Right atrium auricular region (tissue), 2 donors: ENCODE measurements at places on chromosomes 3 and 15.

GRCh38 chr15:76669521-76670207 lies 235.5 kb downstream of the SCAPER start:
- DNase-seq = no peak

DNA sequence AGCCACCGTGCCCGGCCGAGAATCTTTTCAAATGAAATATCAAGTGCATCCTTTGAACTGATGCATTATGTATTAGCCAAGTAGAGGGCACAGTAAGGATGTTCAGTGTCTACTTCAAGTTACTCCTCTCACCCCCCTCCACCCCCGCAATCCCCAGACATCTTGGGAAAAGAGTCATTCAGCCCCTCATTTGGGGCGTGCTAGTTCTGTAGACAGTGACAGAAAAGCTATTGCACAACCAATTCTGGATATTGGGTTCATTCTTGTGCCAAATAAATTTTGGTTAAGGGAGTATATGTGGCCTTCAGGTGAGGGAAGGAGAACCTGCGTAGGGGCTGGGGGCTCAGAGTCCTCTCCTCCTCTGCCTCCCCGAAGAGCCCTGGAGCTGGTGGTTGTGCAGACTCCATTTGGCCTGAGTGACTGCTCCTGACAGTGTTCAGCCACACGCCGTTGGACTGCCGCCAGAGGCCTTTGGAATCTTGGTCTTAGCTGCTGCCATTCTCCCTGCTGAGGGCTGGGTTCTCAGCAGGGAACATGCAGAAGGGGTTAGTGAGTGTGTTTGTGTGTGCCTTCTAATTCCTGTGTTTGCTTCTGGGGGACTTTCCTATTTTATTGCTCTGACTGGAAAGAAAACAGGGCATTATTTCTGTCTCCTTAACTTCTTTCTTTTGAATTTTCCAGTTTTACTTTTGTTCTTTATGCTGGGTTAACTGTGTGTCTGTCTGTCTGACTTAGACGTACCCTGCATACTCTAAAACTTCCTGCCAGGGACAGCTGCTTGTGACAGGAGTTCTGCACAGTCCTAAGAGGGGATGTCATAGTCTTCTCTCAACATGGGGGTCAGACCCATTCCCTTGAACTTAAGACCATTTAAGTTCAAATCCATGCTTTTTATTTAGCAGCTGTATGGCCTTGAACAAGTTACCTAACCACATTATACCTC lies 21.0 kb downstream of the RARB start:
- peak; percentile 90 for DNase-seq

DNA sequence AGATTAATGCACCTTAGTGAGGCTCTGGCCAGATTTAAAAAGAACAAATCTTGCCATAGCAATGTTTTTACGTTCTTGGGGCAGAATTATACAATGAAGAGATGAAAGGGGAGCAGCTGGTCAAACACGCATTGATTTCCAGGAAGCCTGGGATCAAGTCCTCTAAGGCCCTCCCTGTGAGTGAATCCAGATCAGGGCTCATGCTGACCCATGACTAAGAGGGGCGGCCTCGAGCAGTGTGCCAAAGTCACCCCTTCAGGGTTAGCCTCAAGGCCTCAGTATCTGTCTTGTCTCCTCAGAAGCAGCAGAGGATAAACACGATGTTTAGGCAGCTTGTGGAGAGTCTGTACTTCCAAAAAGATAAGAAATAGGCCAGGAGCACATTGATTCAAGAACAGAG lies 9.3 kb upstream of the RBP1 start:
- no peak for DNase-seq

DNA sequence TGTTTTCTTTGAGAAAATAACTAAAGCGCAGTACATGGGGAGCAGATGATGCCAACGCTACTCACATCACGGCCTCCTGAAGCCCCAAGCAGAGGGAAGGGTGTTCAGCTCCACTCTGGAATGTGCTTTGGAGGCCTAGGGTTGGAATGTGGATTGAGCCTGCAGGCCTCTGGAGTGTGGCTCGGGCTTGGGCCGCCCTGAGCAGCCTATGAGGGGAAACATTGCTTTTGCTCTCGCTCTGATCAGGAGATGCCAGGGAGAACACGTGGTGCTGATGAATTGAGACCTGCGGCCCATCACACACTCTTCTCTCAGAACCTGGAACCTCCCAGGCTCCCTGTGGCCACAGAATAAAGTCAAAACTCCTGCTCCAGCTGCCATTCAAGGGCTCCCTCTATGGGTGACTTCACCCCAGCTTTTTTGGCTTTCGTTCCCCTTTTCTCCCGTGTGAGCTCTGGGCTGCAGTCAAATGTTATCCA lies 23.3 kb downstream of the CCDC13 start:
- DNase-seq = no peak

DNA sequence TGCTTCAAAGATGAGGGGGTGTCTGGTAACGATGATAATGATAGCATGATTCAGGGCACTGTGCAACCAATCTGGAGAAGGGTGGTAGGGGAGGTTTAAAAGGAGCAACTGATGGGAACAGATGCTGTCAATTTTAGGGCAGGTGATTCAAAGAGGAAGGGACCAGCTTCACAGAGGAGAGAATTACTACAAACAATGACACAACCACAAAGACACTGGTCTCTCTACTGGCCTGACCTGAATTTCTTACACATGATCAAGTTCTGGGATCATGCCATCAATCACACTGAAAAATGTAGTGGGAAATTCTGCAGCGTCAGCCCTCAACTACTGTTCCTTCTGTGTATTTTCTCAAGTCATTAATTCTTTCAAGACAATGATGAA lies 2.6 kb upstream of the CDV3 start:
- peak; percentile 44 for DNase-seq

DNA sequence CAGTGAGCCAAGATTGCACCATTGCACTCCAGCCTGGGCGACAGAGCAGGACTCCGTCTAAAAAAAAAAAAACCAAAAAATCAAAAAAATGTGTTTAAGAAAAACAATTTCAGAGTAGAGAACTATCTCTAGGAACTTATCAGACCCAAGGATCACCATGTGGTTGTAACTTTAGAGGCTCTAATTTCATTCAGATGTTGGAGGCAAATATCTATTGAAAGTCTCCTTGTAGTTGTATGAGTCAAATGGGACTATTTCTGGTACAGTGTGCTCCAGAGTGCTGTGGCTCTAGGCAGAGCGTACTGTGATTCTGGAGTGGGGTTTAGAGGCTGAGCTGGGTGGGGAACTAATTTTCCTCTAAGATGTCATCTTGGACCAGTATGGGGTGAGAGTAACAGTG lies 398.7 kb downstream of the SHQ1 start:
- no peak for DNase-seq

DNA sequence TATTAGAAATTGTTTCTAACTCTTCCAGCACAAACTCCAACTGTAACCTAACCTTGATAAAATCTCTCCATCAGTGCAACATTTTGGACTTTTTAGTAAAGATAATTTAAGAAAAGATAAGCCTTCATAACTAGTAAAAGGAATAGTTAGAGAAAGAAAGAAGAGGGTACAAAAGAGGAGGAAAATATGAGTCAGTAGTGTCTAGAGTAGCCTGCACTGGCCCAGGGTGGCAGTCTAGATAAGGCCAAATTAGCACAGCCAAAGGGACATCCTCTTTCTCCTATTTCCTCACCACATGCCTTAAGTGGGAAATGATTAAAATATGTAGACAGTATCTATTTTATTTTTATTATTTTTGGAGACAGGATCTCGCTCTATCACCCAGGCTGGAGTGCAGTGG lies 3.7 kb downstream of the PROS1 start:
- no peak for DNase-seq

DNA sequence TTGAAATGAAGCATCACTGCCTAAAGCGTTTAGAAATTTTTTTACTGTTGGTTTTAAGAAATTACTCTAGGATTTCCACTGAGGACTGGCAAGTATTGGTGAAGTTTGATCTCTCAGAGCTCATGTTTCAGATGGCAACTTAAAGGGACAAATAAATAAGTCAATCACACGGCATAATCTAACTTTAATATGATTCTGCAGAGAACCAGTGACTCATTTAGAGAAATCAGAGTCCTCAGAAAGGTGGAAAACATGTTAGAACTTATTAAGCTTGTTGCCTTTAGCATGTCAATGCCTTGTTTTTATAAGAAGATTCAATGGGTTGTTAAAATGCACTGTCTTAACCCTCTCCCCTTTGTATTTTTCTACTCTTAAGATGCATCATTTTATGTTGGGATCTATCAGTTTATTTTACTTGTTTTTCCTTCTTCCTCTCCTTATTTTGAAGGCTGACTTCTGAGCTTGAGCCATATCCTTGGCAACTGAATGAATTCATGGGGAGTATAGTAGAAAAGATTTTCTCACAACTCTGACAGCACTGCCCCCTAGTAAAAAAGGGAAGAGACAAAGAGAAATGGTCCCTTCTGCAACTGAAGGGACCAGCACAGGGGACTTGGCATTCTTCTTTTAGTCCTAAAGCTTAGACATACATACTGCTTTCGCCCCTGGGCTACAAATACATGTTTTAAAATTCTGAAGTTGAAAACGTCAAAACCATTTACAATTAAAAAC lies 431.2 kb downstream of the LPP start:
- DNase-seq = no peak

GRCh38 chr3:59115364-59116232 lies 65.8 kb upstream of the CFAP20DC start:
- no peak for DNase-seq

DNA sequence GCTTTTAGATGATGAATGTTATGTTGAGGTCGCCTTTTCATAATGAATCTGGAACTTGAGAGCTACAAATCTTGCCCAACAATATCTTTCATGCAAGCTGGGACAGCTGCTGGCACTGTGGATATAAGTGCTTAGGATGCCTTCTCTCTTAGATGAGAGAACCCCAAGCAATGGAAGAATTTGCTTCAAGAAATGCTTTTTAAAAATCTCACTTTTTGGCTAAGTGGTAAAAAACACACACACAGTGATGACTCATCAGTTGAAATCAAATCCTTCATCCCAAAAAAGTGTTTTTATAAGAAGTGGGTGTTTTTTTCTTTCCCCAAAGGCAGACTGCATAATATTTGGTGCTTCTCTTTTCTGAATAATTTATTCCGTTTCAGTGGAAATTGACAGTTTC lies 38.4 kb upstream of the GALNT15 start:
- no peak for DNase-seq

- no peak for DNase-seq
These were observed 9.1 kb upstream of the SLC9C1 start for GRCh38 chr3:112302881-112303763.

DNA sequence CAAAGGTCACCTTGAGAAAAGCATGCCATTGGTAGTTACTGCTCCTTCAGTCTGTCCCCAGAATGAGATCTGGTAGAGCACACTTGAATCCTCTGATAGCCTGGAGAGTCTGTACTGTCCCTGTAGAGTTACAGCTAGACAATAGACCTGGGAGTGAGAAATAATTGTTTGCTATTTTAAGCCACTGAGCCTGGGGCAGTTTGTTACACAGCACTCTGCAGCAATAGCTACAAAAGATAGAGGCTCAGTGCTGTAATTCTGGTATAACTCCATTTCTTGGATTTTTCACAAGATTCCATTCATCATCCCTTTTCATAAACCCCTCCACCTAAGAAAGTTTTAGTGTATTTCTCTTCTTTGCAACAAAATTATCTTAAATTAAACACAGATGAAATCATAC lies 242.7 kb upstream of the ARRDC4 start:
- DNase-seq = no peak

DNA sequence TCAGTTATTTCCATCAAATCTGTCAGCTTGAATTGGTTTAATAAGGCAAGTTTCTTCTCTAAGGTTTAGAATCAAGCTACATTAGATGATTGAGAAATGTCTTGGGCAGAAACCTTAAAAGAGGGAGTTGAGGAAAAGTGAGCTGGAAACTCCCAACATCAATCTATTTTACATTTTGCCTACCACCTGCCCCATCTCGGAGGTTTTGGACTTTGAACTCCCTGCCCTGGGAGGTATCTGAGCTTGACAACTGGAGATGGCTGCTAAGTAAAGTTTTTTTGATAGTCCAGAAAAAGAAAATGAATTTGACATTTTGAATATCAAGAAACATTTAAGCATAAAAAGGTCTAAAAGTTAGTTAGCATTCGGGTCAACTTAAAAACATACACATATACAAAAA lies 234.2 kb downstream of the NFKBIZ start:
- DNase-seq = no peak

GRCh38 chr3:129183569-129184395 lies at the start of gene CNBP:
Gene CNBP (minus strand): TSS chr3:129183896. CDS start chr3:129171757, 12,139 bp downstream.
- DNase-seq = peak; percentile 95

DNA sequence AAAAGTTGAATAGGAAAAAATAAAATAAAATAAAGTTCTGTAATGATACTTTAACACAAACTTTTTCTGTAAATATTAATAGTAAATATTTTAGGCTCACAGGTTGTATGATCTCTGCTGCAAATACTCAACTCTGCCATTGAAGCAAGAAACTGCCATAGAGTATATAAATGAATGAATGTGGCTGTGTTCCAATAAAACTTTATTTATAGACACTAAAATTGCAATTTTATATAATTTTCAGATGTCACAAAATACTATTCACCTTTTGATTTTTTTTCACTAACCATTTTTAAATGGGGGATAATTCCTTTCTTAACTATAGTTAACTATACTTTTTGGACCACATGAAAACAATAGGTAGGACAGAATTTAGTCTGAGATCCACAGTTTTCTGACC lies 16.0 kb downstream of the EIF1B start:
- no peak for DNase-seq

DNA sequence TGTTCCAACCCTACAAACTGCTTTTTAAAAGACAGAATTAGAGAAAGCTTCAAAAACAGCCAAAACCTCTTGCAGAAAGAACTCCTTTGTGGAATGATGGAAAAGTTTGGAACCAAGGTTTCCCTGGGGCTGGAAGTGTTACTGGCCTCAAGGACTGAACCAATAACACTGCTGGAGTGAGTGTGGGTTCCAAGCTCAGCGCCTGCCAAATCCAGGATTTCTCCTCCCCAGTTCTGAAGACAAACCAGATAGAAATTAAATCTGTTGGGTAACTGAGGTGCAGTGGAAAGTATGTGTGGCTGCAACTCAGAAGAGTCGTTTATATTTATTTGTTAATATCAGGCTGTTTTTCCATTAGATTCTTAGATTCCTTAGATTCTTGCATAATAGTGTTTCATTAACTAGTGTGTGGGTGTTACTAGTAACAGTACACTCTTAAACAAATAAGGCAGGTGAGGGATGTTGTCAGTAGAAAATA lies 66.5 kb upstream of the FNDC3B start:
- DNase-seq = peak; percentile 71
